Stimulated activated CD8-positive, alpha-beta memory T cell treated with anti-CD3 and anti-CD28 coated beads, Interleukin-15, amount 100 ng/mL, for 24 hours (primary cell): ENCODE measurements at places on chromosomes 4 and X.

DNA sequence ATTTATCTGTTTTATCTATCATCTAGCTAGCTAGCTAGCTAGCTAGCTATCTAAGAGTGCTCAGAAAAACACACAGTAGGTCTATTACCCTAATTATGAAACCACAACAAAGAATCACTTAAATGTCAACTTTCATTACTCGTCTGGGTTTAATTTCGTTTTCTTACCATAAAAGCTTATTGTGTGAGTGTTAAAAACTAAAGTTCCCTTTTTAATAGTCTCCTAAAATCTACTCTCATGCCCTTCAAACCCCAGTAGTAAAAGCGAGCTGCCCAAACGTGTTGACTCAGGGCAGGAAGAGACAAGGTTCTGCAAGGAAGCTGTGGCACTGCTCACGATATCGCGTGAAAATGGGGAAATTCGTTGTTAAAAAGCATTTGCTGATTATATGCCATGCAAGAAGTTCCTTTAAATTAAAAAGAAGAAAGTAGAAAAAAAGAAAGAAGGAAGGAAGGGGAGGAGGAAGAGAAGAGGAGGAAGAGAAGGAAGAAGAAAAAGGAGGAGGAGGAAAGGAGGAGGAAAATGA is 595 bp downstream of the MBNL3 start:
- no peak for DNase-seq

DNA sequence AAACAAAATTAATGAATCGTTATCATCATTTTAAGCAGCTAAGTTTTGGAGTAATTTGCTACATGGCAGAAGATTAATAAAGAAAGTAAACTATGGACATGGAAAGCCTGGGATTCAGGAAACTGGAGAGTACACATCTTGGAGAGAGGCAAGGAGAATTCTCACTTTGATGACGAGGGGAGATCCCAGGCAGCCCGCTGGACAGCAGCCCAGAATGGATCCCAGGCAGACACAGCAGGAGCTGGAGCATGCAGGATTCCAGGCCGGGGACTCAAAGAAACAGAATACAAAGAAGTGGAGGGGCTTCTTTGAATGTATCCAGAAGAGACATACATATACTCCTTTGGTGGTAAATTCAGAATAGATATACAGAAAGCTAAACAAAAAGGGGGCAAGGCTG is 118.0 kb upstream of the ATP6AP2 start:
- no peak for DNase-seq

GRCh38 chrX:71098951-71099506 is 3.4 kb downstream of the FOXO4 start:
- DNase-seq: no peak

DNA sequence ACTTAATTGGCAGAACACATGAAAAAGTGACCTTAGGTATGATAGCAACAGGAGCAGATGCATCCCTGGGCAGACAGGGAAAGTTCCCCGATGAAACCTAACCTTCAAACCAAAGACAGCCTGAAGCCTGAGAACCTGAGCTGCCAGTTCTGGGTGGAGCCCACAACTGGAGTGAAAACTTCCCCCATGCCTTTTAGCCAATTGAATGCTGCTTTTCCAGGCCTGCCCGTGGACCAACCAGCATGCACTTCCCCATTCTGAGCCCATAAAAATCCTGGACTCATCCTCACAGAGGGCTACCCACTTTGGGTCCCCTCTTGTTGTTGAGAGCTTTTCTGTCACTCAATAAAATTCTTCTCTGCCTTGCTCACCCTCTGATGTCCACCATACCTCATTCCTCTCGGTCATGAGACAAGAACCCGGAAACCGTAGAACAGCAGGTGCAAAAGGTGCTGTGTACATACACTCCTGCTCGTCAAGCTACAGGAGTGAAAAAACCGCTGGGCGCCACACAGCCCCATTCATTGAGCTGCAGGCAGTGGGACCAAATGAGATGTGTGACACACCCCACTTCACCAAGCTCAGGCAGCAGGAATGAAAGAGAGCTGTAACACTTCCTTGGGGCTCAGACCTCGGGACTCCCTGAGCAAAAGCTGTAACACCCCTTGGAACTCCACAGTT is 13.9 kb upstream of the SLC7A11 start:
- no peak for DNase-seq

GRCh38 chr4:73447671-73448070 is 11.7 kb downstream of the AFP start:
- no peak for DNase-seq

GRCh38 chr4:7101692-7102515 is 34.0 kb upstream of the GRPEL1 start:
- DNase-seq: no peak

DNA sequence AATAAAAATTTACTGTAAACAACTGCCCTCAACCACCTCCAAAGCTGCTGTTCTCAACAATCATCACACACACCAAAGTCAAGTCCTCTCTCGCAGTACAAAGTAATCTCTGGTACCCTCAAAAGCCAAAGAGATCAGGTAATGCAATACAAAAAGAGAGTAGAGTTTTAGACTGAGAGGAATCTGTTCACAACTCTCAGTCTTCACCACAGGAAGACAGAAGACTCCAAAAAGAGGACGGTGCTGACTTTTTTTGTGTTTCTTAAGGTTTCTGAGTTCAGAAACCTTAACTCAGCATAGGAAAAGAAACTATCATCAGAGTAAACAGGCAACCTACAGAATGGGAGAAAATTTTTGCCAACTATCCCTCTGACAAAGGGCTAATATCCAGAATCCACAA is 1072.3 kb upstream of the DIAPH2 start:
- no peak for DNase-seq
